ENCODE measurements at places on chromosomes 1 and 21. TPM values are rescaled to one million over a fixed set of nuclear protein-coding genes. Genes with fewer than 3 reads are reported as not detected.

GRCh38 chr1:85339656-85340399 is 63.4 kb upstream of the BCL10 start:
- H3K4me1 ChIP-seq = peaks cover 51% of the 10 kb centered on the region
- H3K4me3 ChIP-seq = peak overlapping the region; percentile 16
- no peak for DNase-seq
- no peaks in the 10 kb centered on the region for H3K27me3 ChIP-seq
- H3K27ac ChIP-seq = peak overlapping the region; percentile 65

DNA sequence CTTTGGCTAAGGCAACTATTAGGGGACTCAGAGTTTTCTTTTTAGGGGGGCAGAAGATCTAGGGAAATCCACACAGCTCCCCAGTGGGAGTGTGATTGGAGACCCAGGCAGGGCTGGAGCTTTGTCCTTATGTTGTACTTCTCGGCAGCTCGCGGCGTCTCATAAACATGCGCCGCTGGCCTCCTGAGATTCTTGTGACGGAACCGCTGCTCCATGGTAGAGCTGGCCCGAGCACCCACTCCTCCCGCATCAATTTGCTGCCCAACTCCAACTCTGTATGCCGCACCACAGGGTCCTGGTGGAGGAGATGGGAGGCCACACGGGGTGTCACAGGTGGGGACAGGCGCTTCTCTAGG is 143.9 kb downstream of the GALNT2 start:
- DNase-seq = no peak
- H3K4me3 ChIP-seq = no peak overlapping the region
- peaks cover 84% of the 10 kb centered on the region for H3K4me1 ChIP-seq
- no peaks in the 10 kb centered on the region for H3K36me3 ChIP-seq
- H3K27ac ChIP-seq = no peak overlapping the region

DNA sequence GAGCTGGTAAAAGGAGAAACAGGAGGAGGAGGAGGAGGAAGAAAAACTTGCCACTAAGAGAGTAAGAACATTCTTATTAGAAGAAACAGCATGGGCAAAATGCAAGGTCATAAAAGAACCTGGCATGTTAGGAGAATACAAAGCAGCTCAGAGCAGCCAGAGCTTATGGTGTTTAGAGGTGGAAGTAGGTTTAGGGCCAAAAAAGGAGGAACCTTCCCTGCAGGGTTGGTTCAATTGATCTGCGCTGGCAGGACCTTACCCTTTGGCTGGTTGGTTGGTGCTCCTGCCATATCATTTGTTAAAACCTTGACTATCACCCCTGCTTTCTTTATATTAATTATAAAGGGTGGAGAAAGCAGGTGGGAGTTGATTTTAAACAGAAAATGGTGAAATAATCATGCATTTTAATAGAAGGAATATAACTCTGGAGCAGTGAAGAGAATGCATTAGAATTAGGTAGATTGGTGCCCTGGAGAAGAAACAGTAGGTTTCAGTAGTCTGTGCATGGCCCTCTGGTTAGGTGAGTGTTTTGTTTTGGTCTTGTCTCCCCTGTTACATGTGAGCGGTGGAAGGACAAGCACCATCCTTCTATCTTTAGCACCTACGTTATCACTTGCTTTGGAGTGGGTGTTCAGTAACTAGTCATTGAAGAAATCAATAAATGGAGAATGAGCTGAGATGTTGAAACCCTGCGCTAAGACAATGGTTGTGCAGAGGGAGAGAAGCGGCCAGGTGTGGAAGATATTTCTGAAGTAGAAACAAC is 110.4 kb upstream of the NGF start:
- DNase-seq = no peak
- H3K36me3 ChIP-seq = no peaks in the 10 kb centered on the region
- no peaks in the 10 kb centered on the region for H3K27me3 ChIP-seq
- no peak overlapping the region for H3K4me3 ChIP-seq
- H3K27ac ChIP-seq = no peak overlapping the region

GRCh38 chr21:19853061-19853460 is 1145.1 kb upstream of the NCAM2 start:
- H3K36me3 ChIP-seq = no peaks in the 10 kb centered on the region
- no peaks in the 10 kb centered on the region for H3K4me1 ChIP-seq
- no peak overlapping the region for H3K27ac ChIP-seq

The PRRX1 gene
- polyA plus RNA-seq = 64.1 TPM

- no peaks in the 10 kb centered on the region for H3K4me1 ChIP-seq
- no peak overlapping the region for H3K27ac ChIP-seq
- H3K4me3 ChIP-seq = no peak overlapping the region
- DNase-seq = no peak
Measured at GRCh38 chr1:6170742-6171201, 9.3 kb downstream of the CHD5 start.

GRCh38 chr1:175675017-175675416 is 68.4 kb downstream of the TNR start:
- H3K4me3 ChIP-seq = no peak overlapping the region
- H3K27me3 ChIP-seq = no peaks in the 10 kb centered on the region
- no peak overlapping the region for H3K27ac ChIP-seq
- H3K4me1 ChIP-seq = no peaks in the 10 kb centered on the region
- H3K36me3 ChIP-seq = no peaks in the 10 kb centered on the region

DNA sequence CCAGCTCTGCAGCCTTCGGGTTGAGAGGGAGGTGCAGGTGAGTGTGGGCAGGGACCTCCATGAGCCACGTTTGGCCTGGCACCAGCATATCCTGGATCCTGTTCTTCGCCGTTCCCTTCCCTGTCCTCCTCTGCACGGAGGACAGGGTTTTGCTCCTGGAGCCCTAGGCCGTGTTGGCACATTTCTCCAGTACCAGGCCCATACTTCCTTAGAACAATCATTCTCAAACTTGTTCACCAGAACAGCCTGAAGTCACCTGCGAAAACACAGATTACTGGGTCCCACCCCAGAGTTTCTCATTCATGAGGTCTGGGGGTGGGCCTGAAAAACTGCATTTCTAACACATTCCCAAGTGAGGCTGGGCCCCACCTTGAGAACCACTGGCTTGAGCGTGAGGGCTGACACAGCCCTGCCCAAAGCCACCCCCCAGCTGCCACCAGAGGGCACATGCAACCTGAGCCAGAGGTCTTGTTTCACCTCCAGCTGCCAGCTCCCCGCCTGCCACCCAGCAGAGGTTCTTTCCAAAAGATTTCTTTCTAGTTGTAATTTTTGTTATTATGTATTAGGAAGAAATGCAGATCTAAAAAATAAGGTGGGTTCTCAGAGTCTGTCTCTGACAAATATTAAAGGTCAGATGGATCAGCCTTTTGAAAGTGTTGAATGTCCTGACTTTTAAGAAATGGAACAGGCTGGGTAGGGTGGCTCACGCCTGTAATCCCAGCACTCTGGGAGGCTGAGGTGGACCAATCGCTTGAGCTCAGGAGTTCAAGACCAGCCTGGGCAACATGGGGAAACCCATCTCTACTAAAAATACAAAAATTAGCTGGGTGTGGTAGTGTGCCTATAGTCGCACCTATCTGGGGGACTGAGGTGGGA is 39.6 kb upstream of the LDLRAP1 start:
- H3K4me3 ChIP-seq = no peak overlapping the region
- DNase-seq = peak; percentile 83
- no peaks in the 10 kb centered on the region for H3K27me3 ChIP-seq
- H3K27ac ChIP-seq = no peak overlapping the region

DNA sequence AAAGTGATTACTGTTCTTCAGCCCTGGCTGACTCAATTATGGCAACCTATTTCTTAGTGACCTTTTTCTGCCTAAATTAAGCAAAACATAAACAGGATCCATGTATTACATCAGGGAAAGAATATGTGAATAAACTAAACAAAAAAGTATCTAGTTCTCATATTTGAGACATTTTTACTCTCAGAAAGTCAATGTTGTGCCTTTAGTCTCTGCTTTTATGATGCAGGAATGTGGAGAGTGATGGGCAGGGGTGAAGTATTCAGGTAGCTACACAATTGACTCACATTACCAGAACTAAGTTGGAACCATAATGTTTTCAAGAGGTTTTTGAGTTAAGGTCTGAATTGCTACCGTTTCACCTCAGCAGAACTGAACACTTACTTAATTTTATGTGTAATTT is 462.7 kb upstream of the CXADR start:
- H3K4me3 ChIP-seq = no peak overlapping the region
- H3K36me3 ChIP-seq = no peaks in the 10 kb centered on the region
- no peak overlapping the region for H3K27ac ChIP-seq
- DNase-seq = no peak
- H3K27me3 ChIP-seq = no peaks in the 10 kb centered on the region
- no peaks in the 10 kb centered on the region for H3K4me1 ChIP-seq

DNA sequence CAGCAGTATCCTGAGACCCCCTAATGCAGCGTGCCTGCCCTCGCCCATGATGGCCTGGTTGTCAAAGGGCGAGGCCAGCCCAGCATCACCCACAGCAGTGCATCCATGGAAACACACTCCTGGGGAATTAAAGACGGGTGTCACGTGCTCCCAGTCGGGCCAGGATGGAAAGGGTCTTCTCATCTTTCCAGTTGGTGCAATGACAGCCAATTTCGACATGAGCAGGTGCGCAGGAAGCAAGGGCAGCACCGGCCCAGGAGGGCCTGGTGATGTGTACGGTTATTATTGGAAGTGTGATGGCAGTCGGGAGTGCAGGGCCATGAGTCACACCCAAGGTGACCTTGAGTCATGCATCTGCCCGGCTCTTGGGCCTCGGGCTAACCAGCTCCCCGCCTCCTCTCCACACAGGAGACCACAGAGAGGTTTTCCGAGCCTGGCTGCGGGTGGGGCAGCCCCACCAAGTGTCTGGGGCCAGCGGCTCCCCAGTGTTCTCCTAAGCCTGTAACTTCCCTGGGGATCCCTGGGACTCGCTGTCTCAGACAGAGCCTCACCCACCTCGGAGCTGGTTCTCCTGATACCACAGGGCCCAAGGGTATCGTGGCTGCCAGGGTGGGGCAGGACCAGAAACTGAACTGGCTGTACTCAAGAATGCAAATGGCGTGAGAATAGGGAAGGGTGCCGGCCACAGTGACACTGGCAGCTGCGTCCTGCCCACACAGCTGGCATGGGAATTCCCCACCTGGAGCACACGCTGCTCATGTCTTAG is 119.8 kb downstream of the SIK1 start:
- H3K4me3 ChIP-seq = no peak overlapping the region
- H3K4me1 ChIP-seq = no peaks in the 10 kb centered on the region
- peak; percentile 61 for DNase-seq
- peak overlapping the region; percentile 88 for H3K27ac ChIP-seq

GRCh38 chr21:45891388-45892155 is 90.0 kb upstream of the COL6A1 start:
- no peaks in the 10 kb centered on the region for H3K4me1 ChIP-seq
- H3K4me3 ChIP-seq = no peak overlapping the region
- no peak overlapping the region for H3K27ac ChIP-seq
- H3K27me3 ChIP-seq = no peaks in the 10 kb centered on the region
- H3K36me3 ChIP-seq = no peaks in the 10 kb centered on the region
- DNase-seq = peak; percentile 8

DNA sequence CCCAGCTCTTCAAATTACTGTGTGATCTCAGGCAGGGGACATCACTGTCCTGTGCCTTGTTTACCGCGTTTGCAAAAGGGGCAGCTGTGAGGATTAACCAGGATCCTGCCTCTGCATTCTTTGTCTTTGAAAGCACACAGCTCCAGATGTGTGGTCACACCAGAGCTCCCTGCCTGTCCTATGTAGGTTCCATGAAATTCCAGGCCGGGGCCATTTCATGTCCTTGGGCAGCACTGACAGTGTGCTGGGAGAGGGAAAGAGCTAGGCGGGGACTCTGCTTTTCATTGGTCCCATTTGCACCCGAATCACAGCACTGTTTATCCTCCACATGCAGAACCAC is 42.2 kb upstream of the SELENON start:
- no peak for DNase-seq
- H3K27ac ChIP-seq = no peak overlapping the region
- H3K4me3 ChIP-seq = no peak overlapping the region
- H3K36me3 ChIP-seq = no peaks in the 10 kb centered on the region
- H3K4me1 ChIP-seq = peaks cover 3% of the 10 kb centered on the region

DNA sequence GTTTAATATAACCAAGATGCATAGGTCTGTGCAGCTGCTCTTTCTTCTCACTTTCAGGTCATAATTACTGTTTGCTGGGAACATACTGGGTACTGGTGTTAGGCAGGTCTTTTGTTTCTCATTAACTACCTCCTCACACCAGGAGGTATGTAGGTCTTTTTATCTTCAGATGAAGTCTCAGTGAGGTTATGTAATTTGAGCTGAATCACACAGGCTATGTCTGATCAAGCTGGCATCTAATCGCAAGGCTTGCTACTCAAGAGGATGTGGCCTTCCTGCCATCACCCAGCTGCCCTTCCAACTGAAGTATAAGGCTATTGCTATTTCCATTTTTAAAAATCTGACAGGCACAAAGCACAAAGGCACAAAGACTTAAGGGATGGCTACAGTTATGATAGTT is 96.4 kb downstream of the RUNX1 start:
- H3K27me3 ChIP-seq = no peaks in the 10 kb centered on the region
- no peak for DNase-seq
- no peak overlapping the region for H3K4me3 ChIP-seq
- no peaks in the 10 kb centered on the region for H3K4me1 ChIP-seq

GRCh38 chr1:9085306-9085940 is 16.0 kb upstream of the SLC2A5 start:
- H3K4me1 ChIP-seq = no peaks in the 10 kb centered on the region
- H3K4me3 ChIP-seq = no peak overlapping the region
- no peak for DNase-seq
- no peaks in the 10 kb centered on the region for H3K27me3 ChIP-seq
- no peak overlapping the region for H3K27ac ChIP-seq

GRCh38 chr1:55870106-55870505 is 654.9 kb upstream of the USP24 start:
- no peaks in the 10 kb centered on the region for H3K27me3 ChIP-seq
- DNase-seq = no peak
- no peaks in the 10 kb centered on the region for H3K36me3 ChIP-seq
- H3K4me1 ChIP-seq = peaks cover 24% of the 10 kb centered on the region

DNA sequence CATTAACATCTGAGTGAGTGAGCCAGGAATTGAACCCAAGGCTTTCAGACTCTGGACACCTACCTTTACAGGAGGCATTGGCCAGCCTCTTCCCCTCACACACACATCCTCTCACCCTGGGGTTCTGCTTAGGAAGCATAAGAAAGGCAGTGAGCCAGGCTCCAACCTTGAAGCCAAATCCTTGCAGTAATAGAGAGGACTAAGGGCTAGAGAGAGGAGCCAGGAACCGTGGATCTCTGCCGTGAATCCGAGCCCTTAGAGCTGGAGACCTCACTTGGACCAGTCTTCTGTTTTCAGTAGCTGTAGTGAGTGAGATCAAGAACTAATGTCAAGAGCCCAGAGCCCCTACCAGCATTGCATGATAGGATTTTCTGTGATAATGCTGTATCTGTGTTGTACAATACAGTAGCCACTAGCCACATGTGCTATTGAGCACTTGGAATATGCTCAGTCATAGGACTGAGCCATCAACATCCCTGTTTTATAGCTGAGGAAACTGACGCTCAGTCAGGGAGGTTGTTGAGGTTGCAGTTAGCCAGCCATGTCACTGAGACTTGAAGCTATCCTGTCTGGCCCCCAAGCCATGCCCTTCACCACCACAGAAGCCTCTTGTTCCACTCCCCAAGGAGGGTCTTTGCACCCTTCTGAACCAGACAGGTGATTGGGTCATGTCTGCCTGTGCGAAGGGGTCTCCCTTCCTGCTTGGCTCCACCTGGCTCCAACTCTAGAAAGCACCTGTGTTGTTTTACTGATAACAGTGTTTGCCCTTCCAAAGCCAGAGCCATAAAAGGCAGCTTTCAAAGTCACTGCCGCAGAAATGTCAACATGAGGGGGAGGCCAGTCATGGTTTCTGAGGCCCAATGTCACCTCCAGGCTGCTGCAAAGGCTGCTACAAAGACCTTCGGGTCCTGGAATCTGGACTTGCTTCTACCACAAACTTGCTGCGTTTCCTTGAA is 101.1 kb upstream of the JUN start:
- H3K27me3 ChIP-seq = no peaks in the 10 kb centered on the region
- H3K4me1 ChIP-seq = peaks cover 64% of the 10 kb centered on the region
- H3K27ac ChIP-seq = peak overlapping the region; percentile 88
- no peak overlapping the region for H3K4me3 ChIP-seq
